ENCODE measurements at places on chromosomes 5 and 9.

GRCh38 chr9:72037571-72037970 is 22.8 kb downstream of the C9orf57 start:
- no peak for DNase-seq

- peak; percentile 65 for DNase-seq
These were observed 398.1 kb downstream of the EBF1 start for GRCh38 chr5:158701406-158702177.

- DNase-seq: no peak
These were observed 30.7 kb downstream of the ACOT12 start for GRCh38 chr5:81363093-81363871.

GRCh38 chr5:172758077-172758833 is 12.7 kb downstream of the DUSP1 start:
- peak; percentile 90 for DNase-seq

GRCh38 chr9:28747351-28747985 is 1174.2 kb upstream of the C9orf72 start:
- no peak for DNase-seq

DNA sequence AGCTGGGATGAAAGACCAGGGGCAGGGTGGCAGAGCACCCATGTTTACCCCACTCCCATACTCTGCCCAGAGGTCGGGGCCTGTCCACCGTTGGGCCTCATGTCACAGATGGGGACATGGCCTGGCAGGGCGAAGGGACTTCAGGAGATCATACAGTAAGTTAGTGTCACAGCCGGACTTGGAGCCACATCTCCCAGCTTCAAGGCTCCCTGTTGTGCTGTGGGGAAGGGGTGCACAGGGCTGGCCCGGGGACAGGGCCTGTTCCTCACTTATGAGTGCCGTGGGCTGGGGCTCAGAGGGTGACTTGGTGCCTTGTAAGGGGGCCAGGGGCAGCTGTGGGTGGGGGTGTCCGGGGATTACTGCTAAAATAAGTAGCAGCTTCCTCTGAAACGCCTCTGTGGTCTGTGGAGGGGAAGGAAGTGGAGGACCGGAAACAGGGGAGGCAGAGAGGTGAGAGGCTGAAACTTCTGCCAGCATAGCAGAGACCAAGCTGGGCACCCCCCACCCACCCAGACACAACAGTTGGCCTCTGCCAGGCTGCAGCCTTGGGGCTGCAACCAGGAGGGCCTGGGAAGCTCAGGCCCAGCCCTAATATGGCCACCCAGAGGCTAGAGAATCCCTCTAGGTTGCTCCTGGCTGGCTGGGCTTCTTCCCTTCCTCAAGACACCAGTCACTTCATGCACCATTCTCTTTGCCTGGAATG is 41.1 kb upstream of the NEK6 start:
- no peak for DNase-seq

GRCh38 chr9:75997206-75997605 is 106.7 kb downstream of the PCSK5 start:
- DNase-seq: no peak

DNA sequence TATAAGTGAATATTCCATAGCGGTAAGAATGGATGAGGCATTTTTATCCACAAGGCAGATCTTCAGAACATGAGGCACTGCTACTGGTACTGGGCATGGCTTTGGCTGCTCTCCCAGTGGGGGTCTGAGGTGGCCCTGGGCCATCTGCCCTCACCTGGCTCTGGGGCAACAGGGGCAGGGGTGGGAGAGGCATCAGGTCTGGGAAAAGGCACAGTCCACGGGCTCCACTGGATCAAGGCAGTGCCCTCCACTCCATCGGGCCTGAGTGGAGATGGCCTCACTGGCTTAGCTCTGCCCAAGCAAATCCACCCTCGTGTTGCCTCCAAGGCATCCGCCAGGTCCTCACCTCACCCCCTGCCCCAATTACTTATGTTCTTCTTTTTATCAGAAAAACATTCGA is 10.9 kb upstream of the NKD2 start:
- DNase-seq: no peak

Data from RWPE1 (cell line).